Left cardiac atrium (tissue), 4 donors: ENCODE measurements at places on chromosomes 12 and 14.

DNA sequence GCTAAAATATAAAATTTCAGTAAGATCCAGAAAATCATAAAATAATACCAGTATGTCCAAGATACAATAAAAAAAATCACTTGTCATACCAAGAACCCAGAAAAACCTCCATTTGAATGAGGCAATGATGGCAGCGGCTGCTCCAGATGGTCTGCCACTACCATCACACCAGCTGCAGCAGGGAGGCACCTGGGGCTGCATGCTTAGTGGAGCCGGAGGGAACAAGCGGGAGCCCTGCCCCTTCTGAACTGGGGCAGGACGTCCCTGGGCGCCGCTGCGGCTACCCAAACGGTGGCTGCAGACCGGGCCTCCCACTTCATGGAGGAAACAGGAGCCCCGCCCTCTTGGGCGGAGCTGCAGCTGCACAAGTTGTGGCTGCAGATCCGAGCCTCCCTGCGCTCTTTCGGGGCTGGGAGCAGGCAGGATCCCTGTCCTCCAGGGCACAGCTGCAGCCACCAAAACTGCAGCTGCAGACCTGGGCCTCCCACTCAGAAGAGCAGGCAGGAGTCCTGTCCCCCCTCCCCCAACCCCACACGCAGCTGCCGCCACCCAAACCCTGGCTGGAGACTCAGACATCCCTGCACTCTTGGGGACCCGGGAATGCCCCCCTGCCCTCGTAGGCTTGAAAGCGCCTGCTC, 36.1 kb upstream of the OR5AU1 start:
- peak; percentile 83 for DNase-seq

DNA sequence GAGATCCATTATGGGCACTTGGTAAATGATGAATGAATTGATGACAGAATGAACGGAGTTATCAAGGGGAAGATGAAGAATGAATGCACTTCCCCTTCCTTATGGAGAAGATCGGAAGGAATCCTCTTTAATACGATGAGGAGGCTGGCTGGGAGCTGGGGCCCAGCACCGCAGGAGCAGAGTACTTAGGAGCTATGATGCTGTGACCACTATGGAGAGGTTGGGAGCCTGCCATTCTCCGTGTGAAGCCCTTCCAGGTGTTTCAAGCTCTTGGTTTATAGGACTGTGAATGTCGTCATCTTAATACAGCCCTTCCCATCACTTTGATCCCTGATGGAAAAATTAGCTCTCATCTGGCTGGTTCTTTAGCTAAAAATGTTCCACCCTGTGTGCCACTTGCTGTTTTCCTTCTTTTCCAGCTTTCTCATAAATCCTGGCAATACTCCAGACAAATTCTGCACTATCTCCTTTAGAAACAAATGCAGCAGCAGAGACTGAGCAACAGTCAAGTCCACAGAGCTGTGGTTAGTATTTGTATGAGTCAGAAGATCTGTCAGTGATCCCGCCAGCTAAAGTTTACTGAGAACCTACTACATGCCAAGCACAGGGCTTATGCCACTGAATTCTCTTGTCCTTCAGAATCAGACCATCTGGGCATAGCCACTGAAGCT, 263.1 kb upstream of the CRY1 start:
- no peak for DNase-seq

DNA sequence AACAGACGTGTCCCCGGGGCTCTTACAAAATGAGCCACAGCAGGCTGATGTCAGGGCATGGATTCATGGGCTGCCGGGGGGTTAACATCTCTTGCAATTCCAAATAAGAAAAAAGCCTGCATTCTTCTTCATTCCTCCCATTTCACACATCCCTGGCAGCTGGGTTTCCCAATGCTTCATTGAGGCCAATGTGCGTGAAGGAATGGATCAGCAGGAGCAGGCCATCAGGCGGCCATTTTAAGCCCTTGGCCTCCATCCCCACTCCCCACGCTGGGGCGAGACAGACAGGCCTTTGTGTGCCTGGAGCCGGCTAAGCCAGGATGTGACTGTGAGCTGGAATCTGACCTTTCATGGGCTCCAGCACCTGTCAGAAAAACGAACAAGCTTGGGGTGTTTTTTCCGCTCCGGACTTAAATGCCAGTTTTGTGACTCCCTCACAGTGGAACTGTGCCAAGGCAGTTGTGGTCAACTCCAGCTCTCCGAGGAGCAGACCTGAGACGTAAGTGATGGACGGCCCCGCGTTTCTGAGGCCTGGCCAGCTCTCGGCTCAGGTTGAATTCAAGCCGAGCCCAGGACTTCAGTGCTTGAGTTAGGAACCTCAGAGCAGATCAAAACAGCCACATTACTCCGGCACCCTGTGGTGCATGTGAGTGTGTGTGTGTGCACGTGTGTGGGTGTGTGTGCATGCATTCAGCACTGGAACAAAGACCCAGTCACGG, 133.1 kb downstream of the TMEM30B start:
- peak; percentile 60 for DNase-seq

DNA sequence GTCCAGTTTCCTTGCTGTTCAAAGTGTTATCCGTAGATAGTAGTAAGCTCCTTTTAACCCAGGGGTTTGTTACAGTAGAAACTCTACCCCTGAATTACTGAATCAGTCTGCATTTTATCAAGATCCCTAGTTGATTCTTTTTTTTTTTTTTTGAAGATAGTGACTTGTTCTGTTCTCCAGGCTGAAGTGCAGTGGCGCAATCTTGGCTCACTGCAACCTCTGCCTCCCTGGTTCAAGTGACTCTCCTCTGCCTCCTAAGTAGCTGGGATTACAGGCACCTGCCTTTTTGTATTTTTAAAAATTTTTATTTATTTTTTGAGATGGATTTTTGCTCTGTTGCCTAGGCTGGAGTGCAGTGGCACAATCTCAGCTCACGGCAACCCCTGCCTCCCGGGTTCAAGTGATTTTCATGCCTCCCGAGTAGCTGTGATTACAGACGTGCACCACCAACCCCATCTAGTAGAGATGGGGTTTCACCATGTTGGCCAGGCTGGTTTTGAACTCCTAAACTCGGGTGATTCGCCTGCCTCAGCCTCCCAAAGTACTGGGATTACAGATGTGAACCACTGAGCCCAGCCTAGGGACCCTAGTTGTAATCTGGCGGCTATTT, 10.5 kb downstream of the LARP4 start:
- no peak for DNase-seq

DNA sequence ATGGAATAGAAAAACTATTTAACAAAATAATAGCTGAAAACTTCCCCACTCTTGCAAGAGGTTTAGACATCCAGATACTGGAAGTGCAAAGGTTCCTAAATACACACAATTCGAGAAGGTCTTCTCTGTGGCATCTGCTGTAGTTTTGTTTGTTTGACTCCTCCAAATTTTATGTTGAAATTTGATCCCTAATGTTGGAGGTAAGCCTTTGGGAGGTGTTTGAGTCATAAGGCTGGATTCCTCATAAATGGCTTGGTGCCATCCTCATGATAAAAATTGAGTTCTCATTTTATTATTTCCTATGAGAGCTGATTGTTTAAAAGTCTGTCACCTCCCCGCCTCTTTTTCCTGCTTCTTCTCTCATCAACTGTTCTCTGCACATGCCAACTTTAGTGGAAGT, 182.7 kb downstream of the MYRFL start:
- DNase-seq = no peak

DNA sequence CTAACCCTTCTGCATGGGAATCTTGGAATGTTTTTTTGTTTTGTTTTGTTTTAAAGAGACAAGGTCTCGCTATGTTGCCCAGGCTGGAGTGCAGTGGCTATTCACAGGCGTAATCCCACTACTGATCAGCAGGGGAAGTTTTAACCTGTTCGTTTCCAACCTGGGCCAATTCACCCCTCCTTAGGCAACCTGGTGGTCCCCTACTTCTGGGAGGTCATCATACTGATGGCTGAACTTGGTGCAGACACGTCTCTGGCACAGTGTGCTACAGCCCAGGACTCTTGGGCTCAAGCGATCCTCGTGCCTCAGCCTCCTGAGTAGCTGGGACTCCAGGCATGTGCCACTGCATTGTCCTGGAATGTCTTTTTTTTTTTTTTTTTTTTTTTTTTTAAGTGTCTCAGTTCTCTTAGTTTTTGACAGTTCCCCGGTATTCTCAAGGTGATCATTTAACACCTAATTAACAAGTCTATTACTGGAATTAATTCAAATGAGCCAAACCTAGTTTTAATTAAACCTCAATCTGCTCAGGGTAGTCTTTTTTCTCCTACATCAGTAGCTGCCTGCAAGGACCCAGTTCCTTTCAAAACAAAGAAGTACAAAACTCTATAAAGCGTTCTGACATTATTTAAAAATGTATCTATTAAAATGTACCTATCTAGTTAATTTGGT, 49.0 kb upstream of the ISM2 start:
- DNase-seq = no peak
